ENCODE measurements at places on chromosomes 11 and 22.

GRCh38 chr11:34863048-34863447, 53.1 kb downstream of the APIP start:
- DNase-seq, result no peak

DNA sequence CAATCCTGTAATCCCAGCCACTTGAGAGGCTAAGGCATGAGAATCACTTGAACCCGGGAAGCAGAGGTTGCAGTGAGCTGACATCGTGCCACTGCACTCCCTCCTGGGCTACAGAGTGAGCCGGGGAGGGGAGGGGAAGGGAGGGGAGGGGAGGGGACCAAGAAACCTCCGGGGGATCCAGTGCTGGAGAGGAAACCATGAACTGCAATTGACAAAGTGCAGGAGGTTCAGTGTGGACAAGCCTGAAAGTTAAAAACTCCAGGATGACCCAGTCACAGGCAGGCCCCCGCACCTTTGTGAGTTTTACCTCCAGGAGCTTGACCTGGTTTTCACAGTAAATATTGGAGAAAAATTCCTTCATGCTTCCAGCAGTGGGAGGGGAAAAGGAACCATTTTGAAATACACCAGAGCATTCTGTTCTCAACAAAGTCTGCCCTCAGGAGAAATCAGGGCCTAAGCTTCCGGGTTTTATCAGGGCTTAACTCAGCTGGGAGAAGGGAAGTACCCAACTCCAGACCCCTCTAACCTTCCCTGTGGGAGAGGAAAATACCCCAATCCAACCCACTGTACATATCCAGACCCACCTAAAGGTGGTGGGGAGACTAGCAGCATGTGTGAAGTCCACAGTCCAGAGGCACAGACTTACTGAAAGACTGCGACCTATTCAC, 15.5 kb upstream of the ZFTA start:
- DNase-seq, result no peak

DNA sequence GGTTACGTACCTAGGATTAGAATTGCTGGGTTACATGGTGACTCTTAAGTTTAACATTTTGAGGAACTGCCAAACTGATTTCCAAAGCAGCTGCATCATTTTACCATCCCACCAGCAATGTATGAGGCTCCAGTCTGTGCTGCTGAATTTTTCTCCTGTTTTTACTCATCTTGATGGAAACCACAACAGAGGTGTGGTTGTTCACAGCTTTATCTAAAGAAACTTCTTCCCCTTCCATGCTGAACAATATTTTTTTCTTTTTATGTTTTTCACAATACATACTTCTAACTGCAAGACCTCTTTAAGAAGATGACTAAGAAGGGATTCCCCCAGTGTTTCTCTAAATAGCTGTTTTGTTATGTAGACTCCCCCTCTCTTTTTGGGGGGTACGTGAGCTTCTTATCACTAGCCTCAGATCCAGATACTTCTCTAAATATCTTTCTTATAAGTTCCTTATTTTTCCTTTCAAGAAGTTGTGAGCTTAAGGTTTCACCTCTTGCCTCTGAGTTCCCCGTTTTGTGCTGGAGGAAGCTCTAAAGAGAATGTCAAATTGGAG, 24.0 kb downstream of the TCP11L1 start:
- no peak for DNase-seq

DNA sequence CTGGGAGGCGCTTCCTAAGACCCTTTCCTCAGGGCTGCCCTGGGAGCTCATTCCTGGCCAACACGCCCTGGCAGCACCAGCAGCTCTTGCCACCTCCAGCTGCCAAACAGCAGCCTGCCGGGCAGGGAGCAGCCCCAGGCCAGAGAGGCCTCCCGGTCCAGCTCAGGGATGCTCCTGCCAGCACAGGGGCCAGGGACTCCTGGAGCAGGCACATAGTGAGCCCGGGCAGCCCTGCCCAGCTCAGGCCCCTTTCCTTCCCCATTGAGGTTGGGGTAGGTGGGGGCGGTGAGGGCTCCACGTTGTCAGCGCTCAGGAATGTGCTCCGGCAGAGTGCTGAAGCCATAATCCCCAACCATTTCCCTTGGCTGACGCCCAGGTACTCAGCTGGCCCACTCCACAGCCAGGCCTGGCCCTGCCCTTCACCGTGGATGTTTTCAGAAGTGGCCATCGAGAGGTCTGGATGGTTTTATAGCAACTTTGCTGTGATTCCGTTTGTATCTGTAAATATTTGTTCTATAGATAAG, 7.6 kb downstream of the SLC39A13 start:
- DNase-seq, result no peak

DNA sequence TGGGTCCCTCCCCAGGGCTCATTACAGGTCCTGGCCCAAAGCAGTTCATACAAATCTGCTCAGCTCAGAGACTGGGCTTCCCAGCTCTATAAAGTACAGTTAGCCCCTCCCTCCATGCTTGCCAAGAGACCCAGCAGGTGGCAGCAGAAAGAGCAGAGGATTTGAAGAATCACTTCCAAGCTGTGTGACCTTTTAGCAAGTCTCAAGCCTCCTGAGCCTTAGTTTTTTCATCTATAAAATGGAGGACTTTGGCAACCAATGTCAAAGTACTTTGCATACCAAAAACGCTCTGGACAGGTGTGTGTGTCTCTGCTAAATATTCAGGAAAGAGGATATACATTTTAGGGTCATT, 26.6 kb downstream of the RELT start:
- DNase-seq, result no peak

- DNase-seq, result no peak
Measured at GRCh38 chr11:78791254-78791653, 216.6 kb upstream of the NARS2 start.

DNA sequence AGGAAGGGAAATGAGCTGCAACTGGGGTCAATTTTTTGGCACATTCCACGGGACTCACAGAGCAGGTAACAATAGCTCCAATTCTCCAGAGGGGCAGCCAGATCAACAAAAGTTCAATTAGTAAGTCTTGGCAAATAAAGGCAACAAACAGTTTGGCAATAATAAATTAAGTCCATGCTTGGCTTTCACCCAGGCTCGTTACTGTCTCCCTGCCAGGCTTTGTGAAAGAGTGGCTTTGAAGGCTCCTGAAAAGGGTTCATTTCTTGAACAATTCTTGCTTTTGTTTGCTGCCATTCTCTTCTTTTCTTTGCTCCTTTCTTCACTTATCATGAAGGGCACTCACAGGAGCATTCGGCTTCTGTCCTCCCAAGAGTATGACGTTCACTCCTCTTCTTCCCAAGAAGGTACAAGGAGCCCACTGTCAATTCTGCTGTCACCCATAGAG, 123.3 kb downstream of the APIP start:
- no peak for DNase-seq

- DNase-seq, result no peak
Measured at GRCh38 chr11:70367071-70367470, 31.3 kb upstream of the CTTN start.

- no peak for DNase-seq
Measured at GRCh38 chr11:107050121-107050520, 31.8 kb upstream of the GUCY1A2 start.

GRCh38 chr11:8807544-8808225, 103.3 kb upstream of the AKIP1 start:
- no peak for DNase-seq

DNA sequence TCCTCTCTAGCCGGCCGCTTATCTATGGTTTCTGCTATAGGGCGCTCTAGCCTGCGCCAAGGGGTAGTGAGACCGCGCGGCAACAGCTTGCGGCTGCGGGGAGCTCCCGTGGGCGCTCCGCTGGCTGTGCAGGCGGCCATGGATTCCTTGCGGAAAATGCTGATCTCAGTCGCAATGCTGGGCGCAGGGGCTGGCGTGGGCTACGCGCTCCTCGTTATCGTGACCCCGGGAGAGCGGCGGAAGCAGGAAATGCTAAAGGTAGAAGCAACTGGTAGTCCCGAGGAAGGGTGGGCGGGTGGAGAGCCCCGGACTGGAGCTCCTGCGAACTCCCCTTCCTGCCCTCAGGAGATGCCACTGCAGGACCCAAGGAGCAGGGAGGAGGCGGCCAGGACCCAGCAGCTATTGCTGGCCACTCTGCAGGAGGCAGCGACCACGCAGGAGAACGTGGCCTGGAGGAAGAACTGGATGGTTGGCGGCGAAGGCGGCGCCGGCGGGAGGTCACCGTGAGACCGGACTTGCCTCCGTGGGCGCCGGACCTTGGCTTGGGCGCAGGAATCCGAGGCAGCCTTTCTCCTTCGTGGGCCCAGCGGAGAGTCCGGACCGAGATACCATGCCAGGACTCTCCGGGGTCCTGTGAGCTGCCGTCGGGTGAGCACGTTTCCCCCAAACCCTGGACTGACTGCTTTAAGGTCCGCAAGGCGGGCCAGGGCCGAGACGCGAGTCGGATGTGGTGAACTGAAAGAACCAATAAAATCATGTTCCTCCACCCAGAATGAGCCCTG, at the start of the genes LBHD1 and UQCC3:
TSS of gene LBHD1 (minus strand) at position 660 of the 782 bp plus-strand sequence. CDS start 2,236 bp downstream, outside the sequence.
TSS of gene UQCC3 (plus strand) at position 66 of the 782 bp plus-strand sequence. CDS start at position 139, 73 bp downstream.
- DNase-seq, result peak; percentile 85

GRCh38 chr11:115718106-115718505, 213.9 kb upstream of the CADM1 start:
- no peak for DNase-seq

GRCh38 chr11:131483877-131484276, 113.5 kb downstream of the NTM start:
- DNase-seq, result no peak

DNA sequence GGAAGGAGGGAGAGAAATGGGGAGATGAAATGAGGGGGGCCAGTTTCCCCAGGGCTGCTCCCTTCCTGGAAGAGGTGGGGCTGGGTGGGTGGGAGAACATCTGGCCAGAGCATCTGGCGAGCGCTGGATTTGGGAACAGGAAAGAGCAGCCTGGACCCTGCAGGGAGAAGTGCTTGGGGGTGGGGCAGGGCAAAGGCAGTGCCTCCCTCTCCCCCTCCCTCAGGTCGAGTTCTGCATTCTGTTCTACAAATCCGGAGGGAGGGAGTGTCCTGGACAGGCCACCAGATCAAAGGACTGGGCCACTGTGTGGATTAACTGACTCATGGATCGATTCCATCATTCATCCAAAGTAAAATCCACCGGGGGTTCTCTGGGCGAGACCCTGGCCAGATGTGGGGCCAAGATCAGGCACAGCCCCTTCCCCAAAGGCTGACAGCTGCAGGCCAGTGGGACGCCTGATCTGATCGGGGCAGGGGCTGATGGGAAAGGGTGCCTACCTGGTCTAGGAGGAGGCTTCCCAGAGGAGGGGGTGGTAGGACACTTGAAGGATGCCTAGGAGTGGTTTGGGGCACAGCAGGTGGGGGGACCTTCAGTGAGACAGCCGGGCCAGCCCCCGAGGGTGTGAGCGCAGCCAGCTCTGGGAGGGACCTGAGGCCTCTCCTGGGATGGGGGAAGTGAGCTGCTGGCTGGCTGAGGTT, 57.5 kb downstream of the CACNA1I start:
- no peak for DNase-seq

GRCh38 chr11:70325824-70326223, 55.3 kb downstream of the PPFIA1 start:
- no peak for DNase-seq

DNA sequence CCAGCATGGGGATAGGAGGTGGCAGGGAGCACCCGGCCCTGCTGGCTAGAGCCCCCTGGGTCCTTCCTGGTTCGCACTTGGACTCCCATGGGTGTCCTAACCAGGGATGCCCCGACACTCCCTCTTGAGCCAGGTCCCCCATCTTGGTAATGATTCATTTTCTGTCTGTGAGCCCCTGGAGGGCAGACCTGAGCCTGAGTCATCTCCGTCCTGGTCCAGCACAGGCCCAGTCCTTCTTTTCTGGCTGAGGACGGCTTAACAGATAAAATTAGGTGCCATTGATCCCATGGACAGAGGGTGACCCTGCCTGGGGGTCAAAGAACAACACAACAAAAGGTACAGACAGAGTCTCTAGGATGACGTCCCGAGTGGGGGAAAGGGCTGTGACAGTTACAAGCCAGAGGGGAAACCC, 3.5 kb downstream of the RHOD start:
- DNase-seq, result no peak

DNA sequence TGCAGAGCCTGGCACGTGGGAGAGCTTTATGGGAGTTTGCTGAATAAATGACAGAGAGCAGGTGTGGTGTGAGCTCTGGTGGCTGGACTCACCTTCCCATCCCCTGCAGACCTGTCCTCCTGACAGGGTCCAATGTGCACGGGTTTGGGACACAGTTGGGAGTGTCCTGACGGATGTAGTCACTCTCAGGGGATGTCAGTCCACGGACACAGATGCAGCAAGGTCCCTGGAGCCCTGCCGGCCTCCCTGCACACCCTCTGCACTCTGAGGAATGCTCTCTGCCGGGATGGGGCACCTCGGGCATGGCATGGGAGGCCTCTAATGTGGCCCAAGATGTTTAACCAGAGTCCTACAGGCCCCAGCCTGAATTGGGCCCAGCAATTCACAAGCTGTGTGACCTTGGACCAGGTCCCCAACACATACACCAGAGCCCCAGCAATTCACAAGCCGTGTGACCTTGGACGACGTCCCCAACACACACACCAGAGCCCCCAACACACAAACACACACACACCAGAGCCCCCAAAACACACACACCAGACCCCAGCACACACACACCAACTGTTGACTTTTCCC, 30.0 kb upstream of the RFPL3 start:
- DNase-seq, result no peak

DNA sequence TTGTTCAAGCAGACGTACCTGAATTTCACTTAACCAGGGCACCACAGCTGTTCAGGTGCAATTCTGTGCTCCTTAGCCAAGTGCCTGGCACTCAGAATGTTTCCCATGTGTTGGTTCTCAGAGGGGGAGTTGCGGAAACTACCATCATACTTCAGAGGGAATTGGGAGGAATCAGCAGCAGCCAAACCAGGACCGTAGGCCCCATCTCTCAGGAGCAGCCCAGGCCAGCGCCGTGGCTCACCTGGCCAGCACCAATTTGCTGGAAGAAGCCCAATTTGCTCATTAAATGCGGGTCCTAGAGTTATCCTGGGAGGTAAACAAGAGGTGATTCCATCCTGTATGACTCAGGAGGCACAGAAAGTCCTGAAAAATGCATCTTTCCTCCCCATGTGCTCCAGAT, 435.4 kb downstream of the BRD1 start:
- DNase-seq, result no peak

DNA sequence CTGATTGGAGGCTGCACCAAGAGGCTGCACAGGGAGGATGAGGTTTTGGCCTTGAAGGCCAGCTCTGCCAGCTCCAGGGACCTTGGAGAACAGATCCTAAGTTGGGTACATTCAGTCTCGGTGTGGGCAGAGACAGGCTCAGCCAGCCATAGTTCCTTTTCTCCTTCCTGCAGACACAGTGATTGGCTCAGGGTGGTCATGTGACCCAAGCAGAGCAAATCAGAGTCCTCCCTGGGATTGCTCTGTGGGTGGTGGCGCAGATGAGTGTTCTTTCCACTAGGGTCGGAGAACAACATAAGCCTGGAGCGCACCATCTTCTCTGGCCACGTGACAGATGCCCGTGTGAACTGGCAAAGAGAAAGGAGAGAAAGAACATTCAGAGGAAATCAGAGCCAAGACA, 47.1 kb upstream of the CCND1 start:
- no peak for DNase-seq

- DNase-seq, result no peak
Measured at GRCh38 chr22:42863349-42863961, 6.4 kb upstream of the ARFGAP3 start.

- peak; percentile 23 for DNase-seq
Measured at GRCh38 chr11:27471589-27472397, 797 bp downstream of the LGR4 start.

Data from CD8-positive, alpha-beta memory T cell (primary cell).